ENCODE measurements at places on chromosomes 3 and 15.

DNA sequence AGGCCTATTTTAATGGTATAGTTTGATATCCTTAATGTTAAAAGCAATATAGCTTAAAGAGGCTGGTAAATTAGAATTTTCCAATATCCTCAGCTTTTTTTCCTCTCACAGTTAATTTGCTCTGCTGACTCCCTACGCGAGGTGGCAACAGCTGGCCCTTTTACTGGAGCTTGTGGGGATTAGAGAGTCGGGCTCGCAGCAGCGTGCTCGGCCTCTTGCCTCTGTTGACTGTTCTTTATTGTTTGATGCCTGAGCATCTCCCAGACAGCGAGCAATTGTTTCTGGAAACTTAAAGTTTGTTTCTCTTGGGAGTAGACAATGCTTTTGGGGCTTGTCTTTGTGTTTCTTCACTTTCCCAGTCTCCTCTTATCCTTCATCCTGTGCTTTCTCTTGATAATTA, 80.8 kb downstream of the OPA1 start:
- DNase-seq, result no peak

DNA sequence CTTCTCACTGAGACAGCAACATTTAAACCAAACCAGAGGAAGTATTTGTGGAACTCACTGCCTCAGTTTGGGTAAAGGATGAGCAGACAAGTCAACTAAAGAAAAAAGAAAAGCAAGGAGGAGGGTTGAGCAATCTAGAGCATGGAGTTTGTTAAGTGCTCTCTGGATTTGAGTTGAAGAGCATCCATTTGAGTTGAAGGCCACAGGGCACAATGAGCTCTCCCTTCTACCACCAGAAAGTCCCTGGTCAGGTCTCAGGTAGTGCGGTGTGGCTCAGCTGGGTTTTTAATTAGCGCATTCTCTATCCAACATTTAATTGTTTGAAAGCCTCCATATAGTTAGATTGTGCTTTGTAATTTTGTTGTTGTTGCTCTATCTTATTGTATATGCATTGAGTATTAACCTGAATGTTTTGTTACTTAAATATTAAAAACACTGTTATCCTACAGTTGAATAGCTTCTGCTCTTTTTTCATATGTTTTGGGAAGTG, 23.3 kb downstream of the CLDN18 start:
- DNase-seq, result no peak

- DNase-seq, result no peak
Measured at GRCh38 chr3:182618981-182619591, 174.2 kb upstream of the ATP11B start.

- peak; percentile 8 for DNase-seq
Measured at GRCh38 chr15:83323296-83323711, 38.8 kb upstream of the BNC1 start.

DNA sequence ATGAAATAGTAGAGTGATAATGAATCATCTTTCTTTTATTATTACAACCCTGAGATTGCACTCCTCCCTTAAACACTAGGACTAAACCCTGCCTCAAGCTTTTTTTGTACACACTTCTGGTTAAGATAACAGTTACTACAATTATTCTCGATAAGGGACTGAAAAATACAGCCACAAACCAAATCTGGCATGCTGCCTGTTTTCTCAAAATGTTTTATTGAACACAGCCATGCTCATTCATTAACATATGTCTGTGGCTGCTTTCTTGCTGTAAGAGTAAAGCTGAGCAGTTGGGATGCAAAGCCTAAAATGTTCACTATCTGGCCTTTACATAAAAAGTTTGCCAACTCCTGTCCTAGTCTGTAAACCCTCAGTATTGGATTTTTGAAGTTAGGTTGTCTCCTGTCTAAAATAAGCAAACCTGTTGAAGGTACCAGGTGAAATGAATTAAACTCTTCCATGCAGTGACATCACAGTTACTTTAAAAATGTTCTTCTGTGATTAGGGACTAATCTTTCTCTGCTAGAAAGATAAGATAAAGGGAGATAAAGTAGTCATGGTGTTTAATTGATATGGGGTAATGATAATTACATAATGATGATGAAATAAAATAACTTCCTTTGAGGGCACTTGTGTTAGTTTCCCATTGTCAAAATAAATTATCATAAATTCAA, 218.2 kb downstream of the STXBP5L start:
- no peak for DNase-seq

GRCh38 chr3:9730657-9731205, 804 bp upstream of the BRPF1 start:
- DNase-seq, result no peak

DNA sequence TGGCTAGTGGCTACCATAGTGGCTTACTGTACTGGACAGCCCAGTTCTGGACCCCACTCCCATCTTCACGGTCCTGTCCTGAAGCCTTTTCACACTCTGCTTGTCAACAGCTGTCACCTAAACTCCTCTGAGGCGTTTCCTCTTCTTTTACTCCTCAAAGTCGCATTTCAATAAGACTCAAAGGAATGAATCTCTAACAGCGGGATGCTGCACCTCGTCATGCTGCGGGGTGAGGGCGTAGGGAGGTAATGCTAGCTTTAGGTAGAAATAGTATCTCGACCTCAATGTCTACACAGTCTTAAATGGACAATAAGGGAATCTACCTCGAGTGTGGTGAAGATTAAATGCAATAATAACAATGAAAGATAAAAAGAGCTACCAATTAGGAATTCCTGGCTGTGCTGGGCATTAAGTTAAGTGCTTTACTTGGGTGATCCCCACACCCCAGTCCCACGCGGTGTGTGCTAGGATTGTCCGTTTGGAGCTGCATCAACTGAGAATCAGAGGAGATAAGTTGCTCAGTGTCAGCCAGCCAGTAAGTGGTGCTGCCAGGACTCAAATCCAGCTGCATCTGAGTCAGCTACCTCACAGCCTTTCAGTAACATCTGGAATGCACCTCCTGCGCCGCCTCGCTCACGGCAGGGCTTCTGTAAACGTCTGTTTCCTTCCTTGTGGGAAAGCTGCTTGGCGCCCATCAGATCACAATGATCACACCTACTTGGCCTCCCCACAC, 14.0 kb downstream of the PLA2G4D start:
- no peak for DNase-seq

DNA sequence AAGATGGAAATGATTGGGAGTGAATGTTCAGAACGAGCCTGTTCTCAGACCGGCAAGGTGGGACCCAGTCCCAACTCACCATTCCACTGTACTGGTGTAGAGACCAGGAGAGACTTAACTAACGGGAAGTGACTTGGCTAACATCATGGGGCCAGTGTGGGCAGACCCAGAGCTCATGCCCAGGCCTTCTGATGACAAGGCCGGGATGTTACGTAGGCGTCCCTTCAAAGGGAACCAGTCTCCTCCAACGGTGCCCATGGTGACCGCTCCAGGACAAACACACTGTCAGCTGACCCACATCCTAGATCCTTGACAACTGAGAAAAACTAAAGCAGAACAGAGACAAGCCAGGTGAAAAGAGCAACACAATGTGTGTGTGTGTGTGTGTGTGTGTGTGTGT, 128.4 kb upstream of the HACD2 start:
- no peak for DNase-seq

DNA sequence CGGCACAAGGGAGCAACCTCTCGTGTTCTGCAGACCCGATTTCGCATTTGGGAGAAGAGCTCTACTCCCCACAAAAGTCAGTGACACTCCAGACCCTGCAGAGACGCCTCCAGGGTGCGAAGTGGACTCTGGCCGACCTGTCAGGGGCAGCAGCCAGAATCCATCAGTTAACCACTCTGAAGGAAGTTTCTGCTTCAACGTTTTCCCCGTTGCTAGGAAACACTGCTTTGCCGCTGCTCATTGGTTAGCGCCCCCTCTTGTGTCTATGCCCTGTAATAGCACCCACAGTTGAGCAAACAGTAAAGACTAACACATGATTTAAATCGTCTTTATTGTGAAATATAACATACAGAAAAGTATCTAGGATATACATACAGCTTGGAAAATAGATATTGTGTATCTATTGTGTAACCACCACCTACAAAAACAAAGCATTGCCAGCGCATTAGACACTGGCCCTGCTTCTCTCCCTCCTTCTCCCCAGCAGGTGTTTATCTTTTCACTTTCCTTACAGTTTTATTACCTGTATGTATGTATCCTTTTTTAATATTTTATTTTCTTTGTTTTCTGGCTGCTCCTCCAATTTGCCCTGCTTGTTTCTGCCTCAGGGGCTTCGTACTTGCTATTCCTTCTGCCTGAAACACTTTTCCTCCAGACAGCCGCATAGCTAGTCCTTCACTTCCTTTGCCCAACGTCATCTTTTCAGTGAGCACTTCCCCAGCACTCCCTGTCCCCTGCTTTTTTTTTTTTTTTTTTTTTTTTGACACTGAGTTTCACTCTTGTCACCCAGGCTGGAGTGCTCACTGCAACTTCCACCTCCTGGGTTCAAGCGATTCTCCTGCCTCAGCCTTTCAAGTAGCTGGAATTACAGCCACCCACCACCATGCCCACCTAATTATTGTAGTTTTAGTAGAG, 38.8 kb downstream of the TMEM40 start:
- DNase-seq, result peak; percentile 39

DNA sequence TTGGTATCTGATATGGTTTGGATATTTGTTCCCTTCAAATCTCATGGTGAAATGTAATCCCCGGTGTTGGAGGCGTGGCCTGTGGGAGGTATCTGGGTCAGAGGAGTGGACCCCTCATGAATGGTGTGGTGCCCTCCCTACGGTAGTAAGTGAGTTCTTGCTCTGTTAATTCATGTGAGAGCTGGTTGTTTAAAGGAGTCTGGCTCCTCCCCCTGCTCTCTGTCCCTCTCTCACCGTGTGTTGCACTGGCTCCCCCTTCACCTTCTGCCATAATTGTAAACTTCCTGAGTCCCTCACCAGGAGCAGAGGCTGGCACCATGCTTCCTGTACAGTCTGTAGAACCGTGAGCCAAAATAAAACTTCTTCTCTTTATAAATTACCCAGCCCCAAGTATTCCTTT, 246.9 kb upstream of the AGTR1 start:
- no peak for DNase-seq

DNA sequence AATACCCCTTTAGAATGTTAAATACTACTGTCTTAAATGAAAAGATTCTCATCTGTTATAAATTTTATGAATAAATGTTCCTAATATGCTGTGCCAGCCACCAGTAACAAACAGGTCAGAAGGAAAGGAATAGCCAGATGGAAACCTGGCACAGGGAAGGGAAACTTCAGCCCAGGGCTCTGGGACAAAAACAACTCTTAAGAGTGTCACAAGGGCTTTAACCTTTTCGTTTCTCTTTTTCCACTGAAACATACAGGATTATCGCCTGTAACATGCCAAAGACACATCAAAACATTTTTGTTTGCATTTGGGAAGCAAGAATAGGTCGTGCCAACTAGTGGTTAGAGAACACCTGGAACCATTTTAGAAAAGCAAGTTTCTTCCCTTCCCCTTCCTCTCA, 109.0 kb upstream of the NEDD4 start:
- no peak for DNase-seq

- DNase-seq, result no peak
Measured at GRCh38 chr3:108219336-108219735, 2.9 kb downstream of the IFT57 start.
